ENCODE measurements at places on chromosomes 3 and 15.

GRCh38 chr3:126353694-126354321 lies 3.4 kb downstream of the KLF15 start:
- no peak for DNase-seq

DNA sequence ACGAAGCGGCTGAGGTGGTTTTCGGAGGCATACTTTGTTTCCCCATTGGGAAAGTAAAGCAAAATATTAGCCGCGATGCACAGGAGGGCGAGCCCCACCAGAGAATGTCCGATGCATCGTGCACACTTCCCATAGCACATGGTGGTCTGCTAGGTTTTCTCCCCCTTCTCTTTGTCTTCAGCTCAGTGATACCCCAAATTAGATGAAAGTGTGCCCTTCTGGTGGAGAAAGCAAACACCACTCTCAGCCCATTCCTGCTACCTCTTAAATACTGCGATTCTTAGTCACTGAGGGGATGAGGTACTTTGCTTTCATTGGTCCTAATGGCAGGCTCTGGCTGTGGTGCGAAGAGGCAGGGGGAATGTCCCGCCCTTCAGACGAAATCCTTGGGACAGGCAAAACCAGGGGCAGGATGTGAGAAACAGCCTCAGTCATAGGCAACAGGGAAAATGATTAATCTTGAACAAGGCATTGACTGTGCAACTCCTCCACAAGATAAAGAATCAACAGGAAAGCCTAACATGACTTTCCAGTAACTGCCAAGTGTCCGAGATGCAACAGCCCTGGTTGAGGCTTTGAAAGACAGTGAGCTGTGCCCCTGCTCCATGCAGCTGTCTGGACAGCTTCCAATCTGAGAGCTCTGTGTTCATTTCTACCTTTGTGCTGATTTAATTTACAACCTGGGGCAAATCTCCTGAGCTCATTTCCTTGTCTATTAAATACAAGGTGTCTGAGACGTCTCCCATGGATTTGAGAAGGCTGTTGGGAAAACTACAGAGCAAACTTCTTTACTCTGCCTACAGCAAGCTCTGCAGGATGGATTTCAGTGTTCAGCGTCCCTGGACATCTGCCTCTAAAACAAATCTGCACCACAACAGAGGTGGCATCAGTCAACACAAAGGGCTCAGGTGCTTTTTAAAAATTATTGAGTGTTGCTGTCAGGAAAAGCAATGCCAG lies at the start of gene TM4SF1:
TSS of gene TM4SF1 (minus strand) at position 242 of the 957 bp plus-strand sequence. CDS start at position 140, 102 bp downstream.
- no peak for DNase-seq

DNA sequence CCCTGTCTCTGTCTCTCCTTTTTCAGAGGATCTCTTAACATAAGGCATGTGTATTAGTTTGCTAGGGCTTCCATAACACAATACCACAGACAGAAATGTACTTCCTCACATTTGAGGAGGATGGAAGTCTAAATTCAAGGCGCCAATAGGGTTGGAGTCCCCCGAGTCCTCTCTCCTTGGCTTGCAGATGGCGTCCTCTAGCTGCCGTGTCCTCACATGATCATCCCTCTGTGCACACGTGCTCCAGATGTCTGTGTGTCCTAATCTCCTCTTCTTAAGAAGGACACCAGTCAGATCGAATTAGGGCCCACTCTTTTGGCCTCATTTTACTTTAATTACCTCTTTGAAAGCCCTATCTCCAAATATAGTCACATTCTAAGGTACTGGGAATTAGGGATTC lies 23.0 kb upstream of the BFSP2 start:
- DNase-seq, result no peak

DNA sequence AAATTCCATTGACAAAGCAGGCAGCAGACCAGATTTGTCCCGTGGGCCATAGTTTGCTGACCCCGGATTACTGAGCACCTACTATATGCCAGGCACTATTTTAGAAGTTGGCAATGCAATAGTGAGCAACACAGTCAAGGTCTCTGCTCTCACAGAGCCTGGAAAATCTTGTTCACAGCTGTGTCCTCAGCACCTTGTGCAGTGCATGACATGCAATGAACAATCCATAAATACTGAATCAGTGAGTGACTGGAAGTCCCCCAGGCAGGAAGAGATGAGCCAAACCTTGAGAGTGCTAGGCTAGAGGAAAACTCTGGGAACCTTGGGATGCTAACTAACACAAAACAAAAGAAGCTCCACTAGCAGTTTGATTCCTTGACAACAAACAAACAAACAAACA lies 14.4 kb downstream of the TM4SF1 start:
- DNase-seq, result no peak

- DNase-seq, result no peak
Measured at GRCh38 chr3:29936766-29937165, 655.9 kb downstream of the RBMS3 start.

- DNase-seq, result no peak
Measured at GRCh38 chr15:59885832-59886231, 118.3 kb upstream of the FOXB1 start.

DNA sequence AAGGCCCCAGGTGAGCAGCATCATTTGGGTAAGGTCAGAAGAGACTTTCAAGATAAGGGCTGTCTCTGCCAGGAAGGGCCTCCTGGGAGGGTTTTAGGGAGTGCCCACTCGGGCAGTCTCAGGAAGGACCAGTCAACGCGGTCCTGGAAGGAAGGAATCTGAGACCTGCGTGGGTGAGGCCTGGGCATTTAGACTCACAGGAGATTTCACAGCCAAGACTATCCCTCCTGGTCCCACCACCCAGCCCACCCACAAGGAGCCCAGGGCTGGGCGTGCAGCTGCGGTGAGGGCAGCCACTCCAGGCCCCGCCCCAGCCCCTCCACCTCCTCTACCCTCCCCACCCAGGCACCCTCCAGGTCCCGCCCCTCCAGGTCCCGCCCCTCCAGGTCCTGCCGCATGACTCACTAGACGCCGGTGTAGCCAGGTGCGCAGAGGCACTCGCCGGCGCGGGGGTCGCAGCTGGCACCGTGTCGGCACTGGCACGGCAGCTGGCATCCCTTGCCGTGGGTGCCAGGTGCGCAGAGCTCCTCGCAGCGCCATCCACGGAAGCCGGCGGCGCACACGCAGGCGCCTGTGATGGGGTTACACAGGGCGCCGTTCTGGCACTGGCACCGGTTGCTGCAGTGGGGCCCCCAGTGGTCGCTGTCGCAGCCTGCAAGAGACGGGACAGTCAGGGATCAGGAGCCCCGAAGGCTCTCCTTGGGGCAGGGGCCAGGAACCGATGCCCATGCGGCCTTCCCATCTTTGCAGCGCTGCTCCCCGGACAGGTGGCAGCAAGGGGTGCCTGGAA lies 112.7 kb downstream of the RAB11A start:
- peak; percentile 42 for DNase-seq

- peak; percentile 27 for DNase-seq
Measured at GRCh38 chr3:133487920-133488540, 85.5 kb upstream of the CDV3 start.

GRCh38 chr3:144840866-144841265 lies 869.2 kb downstream of the DIPK2A start:
- DNase-seq, result no peak

DNA sequence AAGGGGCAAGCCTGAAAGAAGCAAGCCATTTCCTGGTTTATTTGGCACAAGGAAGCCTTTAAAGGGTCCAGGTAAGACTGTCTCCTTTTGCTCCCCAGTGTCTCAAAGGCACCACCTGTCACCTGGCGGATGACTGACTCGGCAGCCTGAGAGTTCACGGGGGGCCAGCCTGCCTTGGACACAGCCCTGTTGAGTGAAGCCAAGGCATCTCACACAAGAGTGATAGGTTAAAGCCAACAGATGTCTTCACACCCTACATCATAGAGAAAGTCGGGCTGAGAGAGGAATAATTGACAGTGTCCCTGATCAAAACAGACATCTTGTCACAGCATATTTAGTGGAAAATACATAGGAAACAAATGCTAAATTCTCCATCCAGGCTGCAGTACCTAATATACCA lies 28.2 kb upstream of the LIPC start:
- DNase-seq, result no peak

DNA sequence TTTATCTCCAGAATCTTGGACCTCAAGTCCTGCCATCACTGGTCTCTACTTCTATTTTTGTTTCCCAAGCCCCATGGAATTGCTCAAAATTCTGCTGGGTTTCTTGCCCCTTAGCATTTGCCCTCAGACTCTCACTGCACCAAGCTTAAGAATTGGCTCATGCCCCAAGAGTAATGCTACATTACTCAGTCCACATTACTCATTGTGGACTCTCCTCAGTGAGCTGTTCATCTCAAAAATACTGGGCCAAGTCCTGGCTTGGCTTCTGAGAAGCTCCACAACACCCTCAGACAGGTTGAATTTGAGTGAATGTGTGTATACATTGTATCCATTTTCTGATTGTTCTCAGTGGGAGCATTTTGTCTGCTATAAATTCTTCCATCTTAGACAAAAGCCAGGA lies 364.4 kb upstream of the ARHGEF26 start:
- DNase-seq, result no peak

DNA sequence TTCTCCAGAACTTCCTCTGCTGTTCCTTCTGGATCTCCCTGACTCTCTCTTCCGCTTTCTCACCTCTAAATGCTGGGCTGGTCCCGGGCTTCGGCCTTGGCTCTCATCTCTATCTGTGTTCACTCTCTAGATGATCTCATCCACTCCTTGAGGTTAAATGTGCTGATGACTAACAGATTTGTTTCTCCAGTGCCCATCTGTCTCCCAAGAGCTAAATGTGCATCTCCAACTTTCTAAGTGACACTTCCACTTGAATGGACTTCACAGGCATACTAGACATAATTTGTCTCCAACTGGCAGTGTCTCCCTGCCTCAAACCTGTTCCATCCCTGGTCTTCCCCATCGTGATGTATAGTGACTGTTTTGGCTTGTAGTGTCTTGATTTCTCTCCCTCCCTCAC lies 95.3 kb downstream of the ITPR1 start:
- no peak for DNase-seq

GRCh38 chr15:44385344-44385942 lies 42.0 kb upstream of the CTDSPL2 start:
- no peak for DNase-seq

DNA sequence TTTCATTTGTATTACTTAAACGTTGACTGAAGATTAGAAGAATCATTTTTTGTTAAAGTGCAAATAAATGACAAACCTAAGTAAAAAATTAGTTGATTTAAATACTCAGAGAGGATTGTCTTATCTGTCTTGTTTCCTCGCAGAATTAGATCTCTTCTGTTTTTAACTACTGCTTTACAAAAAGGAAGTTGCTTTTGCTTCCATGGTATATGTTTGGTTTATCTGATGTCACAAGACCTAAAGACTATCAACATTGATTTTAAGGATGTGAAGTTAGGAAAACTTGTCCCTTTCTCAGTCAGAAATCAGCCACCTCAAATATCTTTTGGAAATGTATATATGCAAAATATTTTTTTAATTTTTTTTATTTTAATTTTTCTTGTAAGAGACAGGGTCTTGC lies 28.7 kb downstream of the GPR171 start:
- no peak for DNase-seq

DNA sequence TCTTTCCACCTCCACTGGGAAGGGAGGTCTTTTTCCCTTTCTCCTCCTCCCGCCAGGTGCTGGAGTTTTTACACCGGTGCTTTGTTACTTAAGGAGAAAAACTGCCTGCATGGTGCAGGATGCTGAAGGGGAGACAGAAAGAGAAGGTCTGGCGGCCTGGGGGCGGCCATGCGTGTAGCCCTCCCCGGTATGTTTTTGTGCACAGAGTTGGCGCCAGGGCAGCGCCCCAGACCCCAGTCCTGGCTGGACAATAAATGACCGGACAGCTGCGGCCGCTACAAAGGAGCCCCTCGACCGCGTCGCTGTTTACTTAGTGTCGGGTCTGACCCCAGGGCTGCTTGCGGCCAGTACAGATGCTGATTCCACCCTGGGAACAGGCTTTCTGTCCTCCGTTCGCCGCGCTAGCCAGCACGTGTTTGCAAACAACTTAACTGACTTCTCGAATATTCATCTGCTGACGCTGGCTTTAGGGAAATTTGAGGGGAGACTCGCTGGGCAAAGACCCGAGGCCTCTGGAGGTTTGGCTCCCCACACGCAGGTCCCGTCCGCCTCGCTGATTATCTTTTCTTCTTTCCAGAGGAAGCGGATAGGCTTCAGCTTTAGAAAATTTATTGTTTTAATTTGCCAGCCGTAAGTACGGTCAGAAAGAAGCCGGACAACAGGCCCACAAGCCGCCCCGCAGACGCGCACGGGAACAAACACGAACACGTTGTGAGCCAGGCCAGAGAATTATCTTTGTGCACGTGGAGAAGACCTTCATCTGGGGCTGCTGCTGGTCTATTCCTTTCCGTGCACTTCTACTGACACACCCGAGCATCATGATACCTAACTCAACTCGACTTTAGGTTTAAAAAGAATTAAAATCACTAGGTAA lies 46.9 kb downstream of the ZIC4 start:
- no peak for DNase-seq

DNA sequence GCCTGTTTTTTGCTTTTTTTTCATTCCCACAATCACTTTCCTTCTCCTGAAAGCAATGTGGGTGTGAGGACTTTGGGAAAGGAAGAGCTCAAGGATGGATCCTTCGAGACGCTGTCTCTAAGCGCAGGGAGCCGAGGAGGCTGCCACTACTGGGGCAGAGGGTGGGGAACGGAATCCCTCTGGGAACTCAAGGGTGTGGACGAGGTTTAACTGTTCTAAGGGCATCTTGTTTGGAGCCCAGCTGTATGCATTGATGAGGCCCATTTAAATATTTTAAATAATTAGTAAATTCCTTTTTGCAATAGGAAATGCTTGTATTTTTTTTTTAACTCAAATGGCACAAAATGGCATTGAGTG lies 124.4 kb upstream of the MEF2A start:
- DNase-seq, result no peak

- DNase-seq, result no peak
Measured at GRCh38 chr3:3109407-3110298, 521 bp downstream of the IL5RA start.

- no peak for DNase-seq
Measured at GRCh38 chr3:90010341-90010740, 902.9 kb downstream of the EPHA3 start.

DNA sequence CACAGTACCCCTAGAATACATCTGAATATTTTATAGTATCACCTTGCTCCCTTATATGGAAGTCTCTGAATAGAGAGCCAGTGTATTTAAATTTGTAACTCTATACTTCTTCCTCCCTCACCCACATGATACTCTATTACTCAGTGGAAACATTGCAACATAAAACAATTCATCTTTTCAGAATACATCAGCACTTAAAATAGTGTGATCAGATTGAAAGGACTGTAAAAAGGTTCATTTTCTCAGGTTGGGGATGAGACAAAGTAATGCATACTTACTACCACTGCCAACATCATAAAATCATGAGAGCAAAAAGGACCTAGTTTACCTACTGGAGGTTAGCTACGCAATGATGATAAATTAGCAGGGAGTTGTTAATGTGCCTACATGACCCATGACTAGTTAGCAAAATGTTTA lies 13.8 kb upstream of the THRB start:
- no peak for DNase-seq

DNA sequence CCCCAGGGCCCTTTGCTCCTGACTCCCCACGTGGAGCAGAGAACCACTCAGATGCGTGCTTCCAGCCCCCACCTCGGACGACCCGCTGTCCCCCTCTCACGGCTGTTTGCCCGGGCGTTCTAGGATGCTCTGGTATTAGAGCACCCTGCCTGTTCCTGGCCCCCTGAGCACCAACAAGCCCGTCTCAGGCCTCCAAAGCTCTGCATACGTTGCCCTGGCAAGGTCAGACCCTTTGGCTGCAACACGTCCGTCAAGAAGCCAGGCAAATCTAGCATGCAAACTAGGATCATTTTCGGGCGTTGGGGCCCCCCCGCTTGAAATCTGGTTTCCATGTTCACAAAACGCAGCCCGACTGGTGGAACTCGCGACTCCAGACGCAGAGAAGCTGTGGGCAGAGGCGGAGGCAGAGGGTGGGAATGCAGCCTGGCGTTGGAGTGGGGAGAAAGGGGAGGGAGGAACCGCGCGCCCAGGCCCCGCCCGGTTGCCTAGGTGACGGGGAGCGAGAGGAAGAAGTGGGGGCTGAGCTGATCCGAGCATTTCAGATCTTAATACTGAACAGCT lies 86.2 kb upstream of the PIAS1 start:
- DNase-seq, result no peak
